ENCODE measurements at places on chromosomes 2 and 18. TPM values are rescaled to one million over a fixed set of nuclear protein-coding genes. Genes with fewer than 3 reads are reported as not detected.

SLC5A7 gene
- total RNA-seq = not detected

MARCO gene
- total RNA-seq = not detected

SLC4A3 gene
- 0.37 TPM for total RNA-seq

KATNAL2 gene
- total RNA-seq = 1.3 TPM

FEV gene
- total RNA-seq = not detected

TTL gene
- 20.9 TPM for total RNA-seq

ZNF407 gene
- 24.4 TPM for total RNA-seq

STAT4 gene
- 141 TPM for total RNA-seq

C2orf81 gene
- total RNA-seq = 8.7 TPM

TRIM54 gene
- total RNA-seq = not detected

PCARE gene
- total RNA-seq = not detected

AMMECR1L gene
- total RNA-seq = 16.1 TPM

CNTNAP5 gene
- not detected for total RNA-seq

GPR45 gene
- not detected for total RNA-seq
